ENCODE measurements at places on chromosomes 12 and 14. TPM values are rescaled to one million over a fixed set of nuclear protein-coding genes. Genes with fewer than 3 reads are reported as not detected.

- H3K4me1 ChIP-seq: no peaks in the 10 kb centered on the region
- H3K36me3 ChIP-seq: no peaks in the 10 kb centered on the region
- DNase-seq: no peak
- no peaks in the 10 kb centered on the region for H3K27me3 ChIP-seq
- no peak overlapping the region for H3K27ac ChIP-seq
Measured at GRCh38 chr12:32431025-32431424, 31.7 kb downstream of the FGD4 start.

- no peaks in the 10 kb centered on the region for H3K36me3 ChIP-seq
- H3K4me3 ChIP-seq: no peak overlapping the region
- H3K27me3 ChIP-seq: no peaks in the 10 kb centered on the region
- DNase-seq: no peak
Measured at GRCh38 chr12:12507121-12507520, 55.5 kb downstream of the DUSP16 start.

- H3K36me3 ChIP-seq: no peaks in the 10 kb centered on the region
- H3K4me3 ChIP-seq: no peak overlapping the region
- no peaks in the 10 kb centered on the region for H3K4me1 ChIP-seq
- H3K27ac ChIP-seq: no peak overlapping the region
Measured at GRCh38 chr14:31051511-31051910, 25.3 kb upstream of the STRN3 start.

DNA sequence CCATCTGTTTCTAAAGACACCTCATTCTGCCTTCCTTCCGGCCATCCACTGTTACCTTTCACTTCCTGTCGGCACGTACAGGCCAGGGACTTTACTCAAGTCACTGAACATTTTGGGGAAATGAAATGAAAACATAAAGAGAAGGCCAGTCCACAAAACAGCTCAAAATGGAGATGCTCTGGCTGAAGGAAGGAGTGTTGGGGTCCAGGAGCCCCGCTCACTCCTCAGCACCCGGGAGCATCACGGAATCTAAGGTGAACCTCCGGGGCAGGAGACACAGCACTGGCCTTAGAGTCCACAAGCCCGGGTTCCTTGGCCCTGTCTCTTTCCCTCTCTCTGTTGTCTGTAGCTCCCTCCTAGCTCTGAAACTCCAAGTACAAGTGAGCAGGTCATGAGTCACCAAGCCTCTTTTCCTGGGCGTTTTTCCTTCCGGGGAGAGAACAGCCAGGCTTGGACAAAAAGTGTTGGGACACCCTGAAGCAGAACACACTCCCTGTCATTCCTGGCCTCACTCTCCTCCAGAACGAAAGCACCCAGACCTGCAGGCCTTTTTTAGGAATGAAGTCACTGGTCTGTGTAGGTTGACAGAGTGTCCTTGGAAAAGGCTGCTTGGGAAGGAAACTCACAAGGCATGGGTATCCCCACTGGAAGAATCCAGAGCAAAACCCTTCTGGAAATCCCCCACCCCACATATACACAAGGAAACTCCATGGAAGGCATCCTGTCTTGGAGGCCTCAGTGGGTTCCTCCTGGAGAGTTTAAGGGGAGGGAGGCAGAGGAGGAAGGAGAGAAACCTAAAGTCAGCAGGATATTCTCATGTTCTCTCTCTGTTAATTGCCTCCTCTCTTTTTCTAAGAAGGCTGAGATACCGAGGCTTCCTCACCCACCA is 245.3 kb downstream of the ZFP36L1 start:
- H3K27me3 ChIP-seq: no peaks in the 10 kb centered on the region
- no peak overlapping the region for H3K4me3 ChIP-seq
- no peaks in the 10 kb centered on the region for H3K4me1 ChIP-seq
- H3K36me3 ChIP-seq: no peaks in the 10 kb centered on the region

DNA sequence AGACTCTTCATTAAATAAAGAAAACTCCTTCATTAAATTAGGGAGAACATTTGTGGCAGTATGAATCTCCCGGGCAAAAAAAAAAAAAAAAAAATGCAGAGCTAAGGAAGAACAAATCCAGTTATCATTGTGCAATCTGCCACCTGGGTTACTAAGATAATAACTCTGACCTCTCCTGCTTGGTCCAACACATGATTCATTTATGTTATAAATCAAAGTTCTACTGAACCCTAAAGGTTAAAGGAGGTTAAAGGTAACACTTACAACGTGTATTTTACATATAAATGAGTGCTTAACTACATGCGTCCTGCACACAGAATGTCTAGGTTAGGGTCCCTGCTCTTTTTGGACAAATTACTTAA is 4.2 kb downstream of the TGFB3 start:
- peaks cover 32% of the 10 kb centered on the region for H3K4me1 ChIP-seq
- no peak overlapping the region for H3K4me3 ChIP-seq
- H3K27ac ChIP-seq: no peak overlapping the region
- no peak for DNase-seq
- no peaks in the 10 kb centered on the region for H3K27me3 ChIP-seq

Gene PLEKHH1
- total RNA-seq: 0.20 TPM

- DNase-seq: no peak
- H3K36me3 ChIP-seq: no peaks in the 10 kb centered on the region
- no peak overlapping the region for H3K4me3 ChIP-seq
- H3K27me3 ChIP-seq: peaks cover 98% of the 10 kb centered on the region
- H3K27ac ChIP-seq: no peak overlapping the region
Measured at GRCh38 chr14:105198588-105198987, 17.5 kb upstream of the NUDT14 start.

DNA sequence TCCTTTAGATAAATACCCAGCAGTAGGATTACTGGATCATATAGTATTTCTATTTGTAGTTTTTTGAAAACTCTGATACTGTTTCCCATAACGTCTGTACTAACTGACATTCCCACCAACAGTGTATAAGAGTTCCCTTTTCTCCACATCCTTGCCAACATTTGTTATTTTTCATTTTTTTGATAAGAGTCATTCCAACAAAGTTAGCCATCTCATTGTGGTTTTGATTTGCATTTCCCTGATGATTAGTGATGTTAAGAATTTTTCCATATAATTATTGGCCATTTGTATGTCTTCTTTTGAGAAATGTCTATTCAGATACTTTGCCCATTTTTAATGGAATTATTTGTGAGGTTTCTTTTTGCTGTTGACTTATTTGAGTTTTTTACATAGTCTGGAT is 486.0 kb downstream of the FLRT2 start:
- DNase-seq: no peak
- H3K27ac ChIP-seq: no peak overlapping the region
- H3K4me3 ChIP-seq: no peak overlapping the region
- no peaks in the 10 kb centered on the region for H3K36me3 ChIP-seq
- H3K4me1 ChIP-seq: no peaks in the 10 kb centered on the region
- H3K27me3 ChIP-seq: no peaks in the 10 kb centered on the region

DNA sequence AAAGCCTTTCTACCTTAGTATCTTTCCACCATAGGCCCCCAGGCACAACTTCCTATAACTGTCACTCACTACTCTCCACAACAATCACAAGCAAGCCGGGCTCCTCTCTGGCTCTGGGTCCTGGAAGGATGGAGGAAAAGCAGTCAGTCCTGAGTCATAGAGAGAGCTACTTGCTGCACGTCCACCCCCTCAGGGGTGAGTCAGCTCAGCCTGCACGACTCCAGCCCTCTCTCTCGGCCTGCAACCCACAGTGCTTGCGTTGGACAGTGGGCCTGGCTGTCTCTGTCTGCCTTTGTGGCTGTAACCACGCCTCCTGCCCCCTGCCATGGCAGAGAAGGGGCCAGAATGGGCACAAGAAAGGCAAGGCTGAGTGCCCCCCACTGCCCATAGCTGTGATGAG is 154.1 kb upstream of the FKBP4 start:
- DNase-seq: no peak
- H3K4me3 ChIP-seq: no peak overlapping the region
- H3K4me1 ChIP-seq: peaks cover 16% of the 10 kb centered on the region
- no peaks in the 10 kb centered on the region for H3K27me3 ChIP-seq
- no peaks in the 10 kb centered on the region for H3K36me3 ChIP-seq

Gene MYF6
- not detected for total RNA-seq

Gene LTBP2
- total RNA-seq: 0.39 TPM

Gene NTN4
- 0.53 TPM for total RNA-seq

DNA sequence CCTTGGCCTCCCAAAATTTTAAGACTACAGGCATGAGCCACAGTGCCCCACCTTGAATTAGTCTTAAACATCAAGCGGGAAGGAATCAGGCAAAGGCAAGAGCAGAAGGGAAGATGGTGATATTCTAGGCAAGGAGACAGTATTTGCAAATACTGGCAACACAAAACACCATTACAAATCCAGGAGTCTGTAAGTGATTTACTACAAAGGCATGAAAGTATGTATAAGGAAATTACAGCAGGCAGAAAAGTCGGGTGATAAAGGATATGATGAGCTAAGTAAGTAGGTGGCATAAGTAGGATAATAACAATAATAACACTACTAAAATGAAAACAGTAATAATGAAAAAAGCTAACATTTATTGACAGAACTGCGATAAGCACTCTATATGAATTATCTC is 28.5 kb downstream of the FMNL3 start:
- no peak overlapping the region for H3K4me3 ChIP-seq
- H3K4me1 ChIP-seq: peaks cover 26% of the 10 kb centered on the region
- H3K27me3 ChIP-seq: no peaks in the 10 kb centered on the region
- DNase-seq: no peak

GRCh38 chr12:123873793-123874192 is 98.8 kb downstream of the CCDC92 start:
- no peak overlapping the region for H3K4me3 ChIP-seq
- no peaks in the 10 kb centered on the region for H3K36me3 ChIP-seq
- H3K4me1 ChIP-seq: no peaks in the 10 kb centered on the region
- H3K27ac ChIP-seq: no peak overlapping the region

DNA sequence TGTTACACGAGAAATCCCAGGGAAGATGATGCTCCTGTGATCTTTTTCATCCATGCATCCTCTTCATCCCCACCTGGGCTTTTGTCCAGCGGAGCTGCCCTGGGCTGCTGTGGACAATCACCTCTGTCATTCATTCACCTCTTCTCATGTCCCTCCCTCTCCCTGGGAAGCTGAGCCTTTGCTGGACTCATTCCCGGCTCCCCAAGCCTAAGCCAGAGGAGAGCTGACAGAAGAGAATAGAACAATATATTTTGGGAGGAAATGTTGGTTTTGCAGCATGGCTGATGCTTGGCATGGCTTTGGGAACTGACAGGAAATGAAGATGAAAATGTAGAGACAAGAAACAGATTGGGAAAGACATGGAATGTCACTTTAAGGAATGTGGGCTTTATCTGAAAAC is 177.4 kb downstream of the DICER1 start:
- no peaks in the 10 kb centered on the region for H3K36me3 ChIP-seq
- no peak for DNase-seq
- H3K27me3 ChIP-seq: no peaks in the 10 kb centered on the region
- H3K4me3 ChIP-seq: no peak overlapping the region
- no peak overlapping the region for H3K27ac ChIP-seq

Measured in T-cell (primary cell).